ENCODE measurements at places on chromosomes 16 and 17. TPM values are rescaled to one million over a fixed set of nuclear protein-coding genes. Genes with fewer than 3 reads are reported as not detected.

The DPEP3 gene
- total RNA-seq: not detected

The EFCAB13 gene
- 8.2 TPM for total RNA-seq

The CYB561 gene
- 54.6 TPM for total RNA-seq

DNA sequence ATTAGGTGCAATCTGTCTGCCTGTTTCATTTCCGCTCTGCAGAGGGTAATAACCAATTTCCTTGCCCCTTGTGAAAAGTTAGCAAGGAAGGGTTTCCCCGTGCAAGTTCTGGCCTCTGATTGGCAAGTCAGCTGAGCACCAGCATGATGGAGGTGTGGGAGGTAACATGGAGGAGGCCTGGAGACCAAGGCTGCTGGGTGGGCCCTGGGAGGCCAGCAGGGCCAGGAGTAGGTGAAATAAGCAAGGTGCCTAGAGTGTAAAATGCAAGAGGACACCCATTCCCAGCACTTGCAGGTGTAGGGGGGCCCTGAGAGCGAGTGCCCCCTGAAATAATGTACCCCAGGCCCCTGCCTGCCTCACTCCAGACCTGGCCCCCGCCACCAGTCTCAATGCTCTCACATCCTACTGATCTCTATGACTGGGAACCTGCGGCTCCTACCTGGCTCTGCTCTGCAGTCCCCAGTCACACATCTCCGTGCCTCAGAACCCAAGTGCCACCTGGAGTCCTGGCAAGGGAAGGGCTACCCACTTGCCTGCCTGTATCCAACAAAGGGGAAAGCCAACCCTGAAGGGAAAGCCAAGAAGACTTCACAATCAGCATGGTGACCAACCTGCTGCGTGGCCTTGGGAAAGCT lies 116.2 kb downstream of the C16orf78 start:
- DNase-seq: peak; percentile 7
- H3K4me1 ChIP-seq: peaks cover 9% of the 10 kb centered on the region
- H3K4me3 ChIP-seq: no peak overlapping the region
- H3K27ac ChIP-seq: no peak overlapping the region

- no peak overlapping the region for H3K4me3 ChIP-seq
- peaks cover 16% of the 10 kb centered on the region for H3K4me1 ChIP-seq
These were observed 4.5 kb downstream of the TTYH2 start for GRCh38 chr17:74217888-74218287.

GRCh38 chr17:80996422-80997305 lies 5.0 kb downstream of the CHMP6 start:
- peaks cover 19% of the 10 kb centered on the region for H3K4me1 ChIP-seq
- H3K27ac ChIP-seq: no peak overlapping the region
- H3K27me3 ChIP-seq: no peaks in the 10 kb centered on the region
- no peak for DNase-seq
- no peak overlapping the region for H3K4me3 ChIP-seq

- no peak overlapping the region for H3K4me3 ChIP-seq
- H3K36me3 ChIP-seq: no peaks in the 10 kb centered on the region
- H3K27me3 ChIP-seq: no peaks in the 10 kb centered on the region
- H3K27ac ChIP-seq: no peak overlapping the region
These were observed 87.2 kb upstream of the TOX3 start for GRCh38 chr16:52634104-52634503.
